ENCODE measurements at places on chromosomes 11 and 22. TPM values are rescaled to one million over a fixed set of nuclear protein-coding genes. Genes with fewer than 3 reads are reported as not detected.

GRCh38 chr11:4072668-4073285 is 21.8 kb upstream of the RRM1 start:
- H3K27me3 ChIP-seq, result peaks cover 8% of the 10 kb centered on the region
- DNase-seq, result no peak
- no peak overlapping the region for H3K4me3 ChIP-seq
- H3K36me3 ChIP-seq, result no peaks in the 10 kb centered on the region

DNA sequence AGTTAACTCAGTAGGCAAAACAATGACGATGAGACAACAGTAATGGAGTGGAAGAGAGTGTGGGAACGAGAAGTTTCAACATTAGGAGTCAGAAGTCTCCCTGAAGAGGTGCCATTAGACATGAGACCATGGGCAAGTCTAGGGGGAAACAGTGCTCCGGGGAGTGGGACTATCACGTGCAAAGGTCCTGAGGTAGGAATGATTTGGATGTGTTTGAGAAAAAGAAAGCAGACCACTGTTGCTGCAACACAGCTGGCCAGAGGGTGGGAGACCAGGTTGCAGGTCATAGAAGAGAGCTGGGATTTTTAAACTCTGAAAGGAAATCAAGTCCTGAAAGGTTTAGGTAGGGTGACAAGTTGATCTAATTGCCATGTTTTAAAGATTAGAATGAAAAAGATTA is 63.0 kb downstream of the NAV2 start:
- H3K36me3 ChIP-seq, result peaks cover 4% of the 10 kb centered on the region
- H3K4me3 ChIP-seq, result peak overlapping the region; percentile 67
- peaks cover 21% of the 10 kb centered on the region for H3K27me3 ChIP-seq
- DNase-seq, result no peak

- no peak for DNase-seq
- H3K4me3 ChIP-seq, result no peak overlapping the region
- H3K27me3 ChIP-seq, result peaks cover 32% of the 10 kb centered on the region
- H3K4me1 ChIP-seq, result peaks cover 7% of the 10 kb centered on the region
- H3K36me3 ChIP-seq, result no peaks in the 10 kb centered on the region
- no peak overlapping the region for H3K27ac ChIP-seq
Observed at GRCh38 chr11:67472882-67473281, 3.8 kb upstream of the TMEM134 start.

DNA sequence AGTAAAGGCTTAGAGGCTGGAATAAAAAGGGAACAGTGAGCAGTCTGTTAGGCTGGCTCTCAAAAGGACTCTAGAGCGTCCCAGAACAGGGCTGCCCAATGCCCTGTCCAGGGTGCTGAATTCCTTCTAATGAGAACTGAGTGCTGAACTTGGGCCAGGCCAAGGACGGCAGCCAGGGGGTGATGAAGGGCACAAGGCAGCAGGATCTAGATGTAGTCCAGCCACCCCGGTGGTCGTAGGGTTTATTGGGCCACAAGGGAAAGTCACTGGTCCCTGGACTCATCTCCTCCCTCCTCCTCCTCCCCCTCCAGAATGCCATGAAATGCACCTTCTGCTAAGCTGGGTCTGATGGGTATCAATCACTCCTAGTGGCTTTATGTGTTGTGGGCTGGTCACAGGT is 19.2 kb downstream of the NPTXR start:
- peaks cover under 1% of the 10 kb centered on the region for H3K27me3 ChIP-seq
- peaks cover 3% of the 10 kb centered on the region for H3K4me1 ChIP-seq
- DNase-seq, result peak; percentile 89
- no peaks in the 10 kb centered on the region for H3K36me3 ChIP-seq
- no peak overlapping the region for H3K27ac ChIP-seq

The LRRN4CL gene
- total RNA-seq, result 0.16 TPM

The OR52E8 gene
- not detected for total RNA-seq

Measured in WTC11 (cell line).